ENCODE measurements at places on chromosomes 7 and 10.

DNA sequence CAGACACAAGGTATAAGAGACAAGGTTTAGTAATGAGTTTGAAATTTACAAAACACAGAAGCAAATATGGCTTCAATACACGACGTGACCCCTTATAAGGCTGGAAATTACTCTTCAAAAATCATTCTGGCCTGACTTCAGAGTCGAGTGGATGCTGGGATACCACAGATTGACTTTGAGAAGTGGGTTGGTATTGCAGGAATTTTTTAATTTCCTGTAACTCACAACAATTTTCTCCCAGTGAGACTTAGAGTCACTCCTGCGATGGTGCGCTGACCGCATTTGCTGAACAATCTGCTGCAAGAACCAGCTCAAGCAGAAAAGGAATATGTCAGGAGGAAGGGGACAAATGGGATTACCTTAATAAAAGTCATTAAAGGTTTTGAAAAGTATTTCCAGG is 132.1 kb downstream of the EMX2 start:
- DNase-seq: no peak

- DNase-seq: no peak
Observed at GRCh38 chr10:111784946-111785465, 398.6 kb downstream of the GPAM start.

GRCh38 chr7:91940171-91940570 is 491 bp upstream of the AKAP9 start:
- peak; percentile 3 for DNase-seq

DNA sequence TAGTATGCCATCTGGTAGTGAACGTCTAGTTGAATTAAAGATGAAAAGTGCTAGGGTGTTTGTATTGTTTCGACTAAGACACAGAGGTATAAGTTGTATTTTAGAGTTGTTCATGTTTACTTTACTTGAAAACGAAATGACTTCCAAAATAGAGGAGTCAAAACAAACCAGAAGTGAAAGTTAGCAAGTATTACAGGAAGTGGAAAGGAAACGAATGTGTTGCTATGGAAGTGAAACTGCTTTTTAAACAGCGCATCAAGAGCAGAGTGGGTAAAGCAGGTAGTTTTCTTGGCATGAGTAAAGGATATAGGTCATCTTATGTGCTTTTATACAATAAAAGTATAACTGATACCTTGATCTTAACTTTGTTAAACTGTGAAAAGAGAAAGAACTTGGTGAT is 20.0 kb upstream of the GALNTL5 start:
- no peak for DNase-seq

DNA sequence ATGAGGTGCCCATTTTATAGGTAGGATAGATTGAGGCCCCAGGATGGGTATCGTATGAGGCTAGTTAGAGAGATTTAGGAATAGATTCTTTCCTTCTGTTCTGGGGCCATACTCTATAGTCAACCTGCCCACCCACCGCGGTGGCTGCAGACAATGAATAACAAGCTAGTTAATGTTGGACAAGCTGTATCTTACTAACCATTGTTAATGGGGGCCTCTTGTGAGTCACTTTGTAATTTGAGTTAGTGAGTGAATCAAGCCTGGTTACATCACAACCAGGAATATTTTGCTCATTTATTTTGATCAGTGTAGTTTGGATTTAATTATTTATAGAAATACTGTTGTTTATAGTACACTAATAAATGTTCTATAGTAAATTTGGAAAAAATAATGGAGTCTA is 7.3 kb downstream of the SORCS3 start:
- DNase-seq: no peak

- DNase-seq: no peak
Observed at GRCh38 chr7:127912901-127913300, 118.3 kb downstream of the LRRC4 start.

DNA sequence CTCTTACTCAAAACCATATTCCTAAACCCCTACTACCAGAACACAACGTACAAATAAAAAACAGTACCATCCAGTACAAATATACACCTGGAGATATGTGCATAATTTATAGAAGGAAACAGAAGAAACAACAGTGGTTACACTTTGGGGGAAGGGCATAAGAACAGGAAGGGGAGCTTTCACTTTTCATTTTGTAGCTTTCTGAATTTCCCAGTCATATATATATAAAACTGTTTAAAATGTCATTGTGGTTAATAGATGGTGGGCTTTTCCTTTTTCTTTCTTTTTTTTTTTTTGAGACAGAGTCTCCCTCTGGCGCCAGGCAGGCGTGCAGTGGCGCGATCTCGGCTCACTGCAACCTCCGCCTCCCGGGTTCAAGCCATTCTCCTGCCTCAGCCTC is 47.2 kb downstream of the MALSU1 start:
- no peak for DNase-seq

DNA sequence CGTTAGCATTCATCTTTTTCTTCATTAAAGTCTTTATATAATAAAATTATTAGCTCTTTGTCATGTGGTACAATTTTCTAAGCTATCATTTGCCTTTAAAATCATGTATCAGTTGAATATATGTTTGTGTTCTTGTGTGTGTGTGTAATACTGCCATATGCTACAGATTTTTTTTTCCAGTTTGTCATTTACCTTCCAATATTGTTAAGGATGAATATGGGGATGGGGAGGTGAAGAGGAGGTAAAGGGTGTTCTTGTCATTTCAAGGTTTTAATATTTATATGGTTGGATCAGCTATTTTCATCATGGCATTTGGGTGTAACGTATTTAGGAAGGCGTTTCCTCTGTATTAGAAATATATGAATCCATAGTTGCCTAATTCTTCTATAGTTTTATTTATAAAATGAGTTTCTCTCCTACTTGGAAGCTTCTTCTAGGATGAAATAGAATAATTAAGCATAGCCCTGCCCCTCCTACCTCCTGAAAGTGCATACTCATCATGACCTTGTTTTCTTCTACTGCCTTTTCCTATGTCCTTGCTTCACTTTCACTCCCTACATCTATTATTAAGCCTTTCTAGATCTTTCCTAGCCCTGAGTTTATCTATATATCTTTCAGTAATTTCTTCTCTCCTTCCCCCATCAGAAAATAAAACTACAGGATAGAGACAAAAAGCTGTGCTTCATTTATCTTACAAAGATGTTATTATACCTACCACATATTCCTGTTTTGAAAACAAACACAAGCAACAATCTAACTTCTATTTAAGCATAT is 25.1 kb downstream of the RAB18 start:
- DNase-seq: no peak

- DNase-seq: no peak
Observed at GRCh38 chr10:54854389-54854788, 53.4 kb upstream of the PCDH15 start.

DNA sequence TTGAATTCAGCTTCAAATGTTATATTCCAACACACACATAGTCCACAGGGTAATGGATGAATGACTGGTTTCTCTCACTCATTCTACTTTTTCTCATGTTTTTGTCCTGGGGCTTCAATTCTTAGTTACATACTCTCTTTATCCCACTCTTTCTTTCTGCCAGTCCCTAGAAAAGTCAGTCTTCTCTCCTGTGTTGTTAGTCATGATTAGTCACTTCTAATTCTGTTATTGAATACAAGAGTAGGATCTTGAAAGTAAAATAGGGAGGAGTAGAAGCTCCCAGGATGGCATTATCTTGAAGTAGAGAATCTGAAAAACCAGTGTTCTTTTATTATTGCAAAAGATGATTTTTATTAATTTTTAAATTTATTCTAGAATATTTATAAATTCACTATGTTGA is 45.5 kb upstream of the CALCR start:
- no peak for DNase-seq

- no peak for DNase-seq
Observed at GRCh38 chr10:110704070-110704469, 59.9 kb downstream of the RBM20 start.

DNA sequence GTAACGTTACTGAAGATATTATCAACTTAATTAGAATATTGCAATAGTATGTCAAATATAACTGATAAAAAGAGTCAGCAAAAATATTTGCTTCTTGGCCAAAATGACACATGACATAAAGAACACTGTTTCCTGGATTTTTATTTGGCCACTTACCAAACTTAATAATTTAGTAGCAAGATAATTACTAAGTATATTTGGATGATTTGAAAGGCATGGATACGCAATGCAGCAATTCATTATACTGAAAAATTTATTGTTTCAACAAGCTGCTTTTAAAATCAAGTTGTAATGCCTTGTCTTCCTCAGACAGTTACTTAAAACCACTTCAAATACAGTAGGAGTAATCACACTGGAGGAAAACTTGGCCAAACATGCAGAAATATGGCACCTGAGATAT is 234.0 kb downstream of the SEMA3E start:
- no peak for DNase-seq

DNA sequence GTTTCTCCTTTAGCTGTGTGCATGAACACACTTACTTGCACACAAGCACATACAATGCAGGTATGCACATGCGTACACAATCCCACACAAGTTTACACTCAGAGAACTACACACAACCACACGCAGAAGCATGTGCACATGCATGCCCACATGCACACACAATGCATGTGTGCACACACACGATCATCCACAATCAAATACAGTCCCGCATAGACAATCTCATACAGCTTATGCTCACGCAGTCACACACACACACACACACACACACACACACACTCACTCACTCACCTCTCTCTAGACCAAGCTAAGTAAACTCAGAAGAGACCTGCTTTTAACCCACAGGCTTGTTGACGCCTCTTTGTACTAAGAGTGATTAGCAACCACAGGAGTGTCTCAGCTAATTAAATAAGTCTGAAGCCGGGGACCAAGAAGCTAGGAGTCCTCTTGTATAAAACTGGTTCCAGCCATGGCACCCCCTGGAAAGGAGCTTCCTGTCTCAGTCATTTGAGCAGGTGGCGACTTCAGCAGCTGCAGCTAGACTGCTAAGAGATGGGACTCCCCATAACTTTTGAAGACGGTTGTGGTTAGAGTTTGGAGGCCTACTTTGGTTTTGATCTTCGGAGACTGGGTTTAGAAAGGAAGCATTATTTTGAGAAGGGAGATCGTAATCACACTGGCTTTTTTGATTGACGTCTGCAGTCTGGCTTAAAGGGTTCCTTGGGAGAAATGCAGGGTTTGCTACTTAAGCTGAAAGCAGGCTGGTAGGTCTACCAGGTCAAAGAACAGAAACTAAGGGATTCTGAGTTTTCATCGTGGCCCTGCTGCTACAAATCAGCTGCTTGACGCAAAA is 82.3 kb upstream of the ADRB1 start:
- peak; percentile 39 for DNase-seq

- DNase-seq: no peak
Observed at GRCh38 chr7:46557295-46557711, 636.2 kb upstream of the IGFBP3 start.

- DNase-seq: no peak
Observed at GRCh38 chr7:29915481-29916215, 74.0 kb downstream of the SCRN1 start.

DNA sequence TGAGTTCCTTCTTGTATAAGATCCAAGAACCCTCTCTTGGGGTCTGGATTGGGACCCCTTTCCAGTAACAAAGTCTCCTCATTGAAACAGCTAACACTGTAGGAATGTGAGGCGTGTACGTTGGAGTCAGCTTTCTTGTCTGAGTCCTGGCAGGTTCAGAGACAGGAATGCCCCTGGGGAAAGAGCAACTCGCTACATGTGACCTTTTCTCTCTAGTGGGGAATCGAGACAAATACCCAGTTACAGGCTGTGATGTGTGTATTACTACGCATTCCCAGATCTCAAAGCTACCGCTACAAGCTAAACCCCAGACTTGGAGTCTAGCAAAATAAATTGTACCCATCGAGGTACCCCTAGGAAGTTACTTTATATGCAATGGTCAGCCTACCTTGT is 85.6 kb upstream of the FRMD4A start:
- no peak for DNase-seq
